ENCODE measurements at places on chromosomes 16 and 17. TPM values are rescaled to one million over a fixed set of nuclear protein-coding genes. Genes with fewer than 3 reads are reported as not detected.

DNA sequence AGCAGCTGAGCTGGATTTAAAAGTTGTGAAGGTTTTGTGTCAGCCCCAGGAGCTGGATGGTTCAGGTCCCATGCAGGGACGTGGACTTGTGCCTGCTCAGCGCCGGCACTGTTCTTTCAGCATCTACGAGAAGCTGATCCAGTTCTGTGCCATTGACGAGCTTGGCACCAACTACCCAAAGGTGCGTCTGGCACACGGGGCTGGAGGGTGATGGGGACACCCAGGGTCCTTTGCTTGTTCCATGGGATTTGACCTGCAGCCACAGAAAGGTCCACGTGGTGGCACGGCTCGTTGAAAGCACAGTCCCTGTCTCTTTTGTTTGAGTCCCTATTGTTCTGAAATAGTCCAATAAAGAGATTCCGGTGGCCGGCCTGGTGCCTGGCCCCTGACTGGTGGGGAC lies 18.1 kb upstream of the ITGB4 start:
- no peak for ATAC-seq

DRC7 gene
- total RNA-seq: 0.49 TPM

SMPD3 gene
- total RNA-seq: 3.3 TPM

MTHFSD gene
- total RNA-seq: 18.4 TPM

DNA sequence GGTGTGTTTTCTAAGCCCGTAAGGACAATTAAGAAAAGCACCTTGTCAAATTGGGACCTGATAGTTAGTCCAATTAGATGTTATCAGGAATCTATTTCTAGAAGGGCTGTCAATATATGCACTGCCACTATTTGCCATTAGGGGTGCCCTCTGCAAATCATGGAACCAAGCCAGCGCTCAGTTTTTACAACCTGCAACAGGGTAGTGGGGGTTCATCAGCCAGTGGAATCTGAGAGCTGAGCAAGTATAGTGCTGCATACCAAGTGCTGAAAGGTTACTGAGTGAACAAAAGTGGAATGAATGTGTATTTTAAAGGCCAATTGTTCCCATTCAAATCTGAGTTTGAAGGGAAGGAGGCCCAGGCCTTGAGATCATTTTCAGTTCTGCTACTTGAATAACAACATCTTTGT lies 10.4 kb downstream of the PRR11 start:
- ATAC-seq: peak; percentile 97

DNA sequence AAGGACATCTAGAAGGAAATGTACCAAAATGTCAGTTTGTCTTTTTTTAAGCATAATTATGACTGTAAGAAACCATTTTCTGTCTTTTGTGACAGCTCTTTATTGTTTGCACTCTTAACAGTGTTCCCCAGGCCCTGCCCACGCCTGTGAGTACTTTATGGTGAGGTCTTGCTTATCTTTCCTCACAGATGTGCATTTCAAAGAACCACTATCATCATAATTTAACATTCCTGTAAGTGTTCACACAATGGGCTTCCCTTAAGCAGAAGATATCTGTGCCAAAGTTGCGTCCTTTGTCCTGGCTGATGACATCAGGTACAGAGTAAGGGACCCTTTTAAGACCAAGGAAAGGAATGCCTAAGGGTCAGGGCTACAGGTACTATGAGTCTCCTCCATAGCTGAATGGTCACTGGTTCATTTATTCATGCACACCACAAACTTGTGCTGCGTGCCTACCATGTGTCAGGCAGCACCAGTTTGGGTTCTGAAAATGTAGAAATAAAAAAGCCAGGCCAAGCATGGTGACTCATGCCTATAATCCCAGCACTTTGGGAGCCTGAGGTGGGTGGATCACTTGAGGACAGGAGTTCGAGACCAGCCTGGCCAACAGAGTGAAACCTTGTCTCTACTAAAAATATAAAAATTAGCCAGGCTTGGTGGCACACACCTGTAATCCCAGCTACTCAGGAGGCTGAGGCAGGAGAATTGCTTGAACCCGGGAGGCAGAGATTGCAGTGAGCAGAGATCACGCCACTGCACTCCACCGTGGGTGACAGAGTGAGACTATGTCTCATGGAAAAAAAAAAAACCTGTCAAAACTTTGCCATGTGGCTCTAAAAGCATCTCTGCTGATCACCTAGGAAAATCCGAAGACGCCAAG lies 55.4 kb upstream of the NLK start:
- peak; percentile 48 for ATAC-seq

DNA sequence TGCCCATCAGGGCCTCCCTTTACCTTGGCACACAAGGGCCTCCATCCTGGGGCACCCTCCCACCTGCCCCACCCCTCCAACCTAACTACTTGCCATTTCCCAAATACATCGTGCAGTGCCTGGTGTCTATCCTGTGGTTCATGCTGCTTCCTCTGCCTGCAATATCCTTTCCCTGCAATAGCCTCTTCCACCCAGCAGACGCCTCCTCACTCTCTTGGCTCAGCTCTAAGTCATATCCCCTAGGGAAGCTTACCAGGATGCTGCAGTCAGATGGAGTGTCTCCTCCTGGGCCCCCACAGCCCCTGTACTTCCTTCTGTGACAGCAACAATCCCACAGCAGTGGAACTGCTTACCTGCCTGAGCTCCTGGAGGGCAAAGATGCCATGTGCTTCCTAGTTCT lies 36.7 kb downstream of the CCDC182 start:
- ATAC-seq: peak; percentile 61

DNA sequence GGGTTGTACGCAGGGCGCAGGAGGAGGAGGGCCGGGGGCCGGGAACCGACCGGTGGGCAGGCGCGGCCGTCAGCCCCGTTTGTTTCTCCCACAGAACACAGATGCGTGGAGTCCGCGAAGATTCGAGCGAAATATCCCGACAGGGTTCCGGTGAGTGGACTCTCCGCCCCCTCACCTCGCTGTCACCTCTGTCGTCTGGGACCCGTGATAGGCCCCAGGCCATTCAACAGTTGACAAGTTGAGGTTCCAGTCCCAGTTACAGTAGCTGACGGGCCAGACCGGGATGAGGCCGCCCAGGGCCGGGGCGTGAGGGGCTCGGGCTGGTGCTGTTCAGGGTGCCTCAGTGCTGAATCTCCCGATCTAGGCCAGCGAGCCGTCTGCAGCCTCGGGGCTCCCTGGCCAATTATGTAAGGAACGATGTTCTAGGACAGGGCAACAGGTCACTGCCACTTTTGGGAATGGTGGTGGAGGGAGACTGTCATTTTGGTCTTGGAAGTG lies 628 bp downstream of the GABARAPL2 start:
- peak; percentile 6 for ATAC-seq

DNA sequence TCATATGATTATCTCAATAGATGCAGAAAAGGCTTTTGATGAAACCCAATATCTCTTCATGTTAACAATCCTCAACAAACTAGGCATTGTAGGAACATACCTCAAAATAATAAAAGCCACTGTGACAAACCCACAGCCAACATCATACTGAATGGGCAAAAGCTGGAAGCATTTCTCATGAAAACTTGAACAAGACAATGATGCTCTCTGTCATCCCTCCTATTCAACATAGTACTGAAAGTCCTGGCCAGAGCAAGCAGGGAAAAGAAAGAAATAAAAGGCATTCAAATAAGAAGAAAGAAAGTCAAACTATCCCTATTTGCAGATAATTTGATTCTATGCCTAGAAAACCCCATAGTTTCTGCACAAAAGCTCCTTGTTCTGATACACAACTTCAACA lies 999.2 kb upstream of the GOT2 start:
- no peak for ATAC-seq

DNA sequence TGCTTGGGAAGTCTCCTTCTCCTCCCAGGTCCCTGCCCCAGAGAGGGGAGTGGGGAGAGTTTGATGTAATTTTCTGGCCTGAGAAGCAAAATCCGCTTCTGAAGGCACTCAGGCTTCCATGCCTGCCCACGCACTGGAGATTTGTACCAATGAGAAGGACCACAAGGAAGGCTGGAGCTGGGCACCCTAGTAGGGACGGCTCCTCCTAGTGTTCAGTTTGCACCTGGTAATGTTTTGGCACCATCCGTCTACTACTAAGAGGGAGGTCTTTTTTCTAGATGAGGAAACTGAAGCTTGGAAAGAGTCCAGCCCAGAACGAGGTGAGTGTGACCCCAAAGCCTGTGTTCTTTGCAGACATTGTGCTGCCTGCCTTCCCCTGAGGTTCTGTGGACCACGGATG lies 83.6 kb upstream of the NLRP1 start:
- peak; percentile 39 for ATAC-seq

- no peak for ATAC-seq
These were observed 3.9 kb upstream of the FSCN2 start for GRCh38 chr17:81524039-81524864.

GRCh38 chr17:22373911-22374310 lies 681.6 kb downstream of the KCNJ18 start:
- no peak for ATAC-seq

GRCh38 chr17:82385559-82386254 lies 14.1 kb downstream of the UTS2R start:
- ATAC-seq: no peak

RASD1 gene
- 37.1 TPM for total RNA-seq

NEUROD2 gene
- total RNA-seq: 0.32 TPM

DNA sequence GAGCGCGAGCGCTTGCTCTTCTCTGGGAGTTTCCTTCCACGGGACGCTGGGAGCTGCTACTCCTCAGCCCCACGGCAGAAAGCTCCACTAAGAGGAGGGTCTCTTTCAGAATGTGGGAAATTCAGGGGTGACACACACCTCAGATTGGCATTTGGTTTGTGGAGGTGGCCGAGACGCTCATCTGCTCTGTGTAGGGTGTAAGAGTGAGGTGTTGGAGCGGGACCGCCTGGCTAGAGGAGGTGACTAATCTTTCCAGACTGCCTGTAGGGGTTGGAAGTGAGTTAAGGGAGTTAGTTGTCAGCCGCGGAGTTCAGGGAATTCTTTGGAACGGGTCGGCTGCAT lies 735 bp downstream of the PSMD11 start:
- peak; percentile 55 for ATAC-seq

PLK1 gene
- total RNA-seq: 3.3 TPM

MYCBPAP gene
- 3.8 TPM for total RNA-seq

COG7 gene
- 28.4 TPM for total RNA-seq

DNA sequence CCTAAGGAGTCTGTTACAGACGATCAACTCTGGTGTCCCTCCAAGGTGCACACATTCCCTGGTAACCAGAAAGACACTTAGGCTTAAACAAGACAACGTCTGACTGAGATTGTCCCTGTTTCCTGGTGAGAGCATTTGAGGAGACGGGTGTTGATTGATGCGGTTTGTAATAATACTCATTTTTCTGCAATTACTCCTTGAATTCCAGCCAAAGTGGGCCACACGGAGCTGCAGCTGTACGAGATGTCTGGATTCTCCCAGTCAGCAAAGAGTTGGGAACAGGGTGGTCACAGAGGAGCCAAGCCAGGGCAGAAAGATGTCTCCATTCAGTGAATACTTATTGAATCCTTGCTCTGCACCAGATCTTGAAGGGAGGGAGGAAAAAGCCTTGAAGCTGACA lies 30.9 kb upstream of the CES5A start:
- no peak for ATAC-seq

SPNS3 gene
- total RNA-seq: 0.67 TPM

DNA sequence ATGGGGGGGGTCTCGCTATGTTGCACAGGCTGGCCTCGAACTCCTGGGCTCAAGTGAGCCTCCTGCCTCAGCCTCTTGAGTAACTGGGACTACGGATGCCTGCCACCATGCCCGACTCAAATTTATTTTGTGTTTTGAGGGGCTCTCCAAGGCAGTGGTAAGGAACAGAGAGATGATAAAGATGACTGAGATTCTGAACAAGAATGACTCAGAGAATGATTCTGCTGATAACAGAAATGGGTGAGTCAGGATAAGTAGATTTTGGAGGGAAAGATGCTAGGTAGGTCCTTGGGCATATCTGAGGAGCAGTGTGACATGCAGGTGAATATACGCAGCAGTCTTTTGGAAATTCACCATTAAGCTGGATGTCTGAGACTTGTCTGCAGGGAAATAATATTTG lies 2.6 kb downstream of the TMEM220 start:
- no peak for ATAC-seq

- no peak for ATAC-seq
These were observed 8.9 kb downstream of the CPPED1 start for GRCh38 chr16:12794486-12795387.

DNA sequence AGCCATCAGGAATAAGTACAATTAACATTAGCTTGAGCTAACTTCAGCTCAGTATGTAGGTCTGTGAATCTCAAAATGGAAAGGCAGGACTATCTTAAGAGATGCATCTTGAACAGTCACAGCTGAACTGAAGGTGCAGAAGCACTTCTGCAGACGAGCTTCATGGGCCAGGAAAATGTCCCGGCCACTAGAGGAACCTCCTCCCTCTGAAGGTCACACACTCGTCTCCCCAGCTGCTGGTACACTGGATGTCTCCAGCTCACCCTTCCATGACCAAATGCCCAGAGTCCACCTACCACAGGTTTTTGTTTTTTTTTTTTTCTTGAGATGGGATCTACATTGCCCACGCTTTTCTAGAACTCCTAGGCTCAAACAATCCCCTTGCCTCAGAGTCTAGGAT lies 33.2 kb downstream of the WDR59 start:
- no peak for ATAC-seq

- ATAC-seq: no peak
These were observed 266.4 kb upstream of the RPL38 start for GRCh38 chr17:73936908-73937627.

DNA sequence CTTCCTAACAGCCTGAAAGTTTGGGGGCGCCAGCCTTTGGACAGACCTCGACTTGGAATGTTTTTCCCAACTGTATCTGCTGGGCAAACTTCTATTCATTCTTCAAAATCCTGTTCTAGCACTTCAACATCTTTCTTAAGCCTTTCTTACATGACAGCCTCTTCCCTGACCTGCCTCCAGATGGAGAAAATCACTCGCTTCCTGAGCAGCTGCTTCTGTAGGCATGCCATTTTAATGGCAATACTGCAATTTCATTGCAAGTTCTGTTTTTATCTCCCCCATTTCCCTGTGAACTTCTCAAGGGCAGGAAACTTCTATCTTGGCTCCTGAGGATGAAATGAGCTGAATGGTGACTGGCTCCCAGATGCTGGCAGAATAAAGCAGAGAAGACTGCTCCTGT lies 128.8 kb upstream of the ASIC2 start:
- no peak for ATAC-seq

NAGS gene
- 1.6 TPM for total RNA-seq

DNA sequence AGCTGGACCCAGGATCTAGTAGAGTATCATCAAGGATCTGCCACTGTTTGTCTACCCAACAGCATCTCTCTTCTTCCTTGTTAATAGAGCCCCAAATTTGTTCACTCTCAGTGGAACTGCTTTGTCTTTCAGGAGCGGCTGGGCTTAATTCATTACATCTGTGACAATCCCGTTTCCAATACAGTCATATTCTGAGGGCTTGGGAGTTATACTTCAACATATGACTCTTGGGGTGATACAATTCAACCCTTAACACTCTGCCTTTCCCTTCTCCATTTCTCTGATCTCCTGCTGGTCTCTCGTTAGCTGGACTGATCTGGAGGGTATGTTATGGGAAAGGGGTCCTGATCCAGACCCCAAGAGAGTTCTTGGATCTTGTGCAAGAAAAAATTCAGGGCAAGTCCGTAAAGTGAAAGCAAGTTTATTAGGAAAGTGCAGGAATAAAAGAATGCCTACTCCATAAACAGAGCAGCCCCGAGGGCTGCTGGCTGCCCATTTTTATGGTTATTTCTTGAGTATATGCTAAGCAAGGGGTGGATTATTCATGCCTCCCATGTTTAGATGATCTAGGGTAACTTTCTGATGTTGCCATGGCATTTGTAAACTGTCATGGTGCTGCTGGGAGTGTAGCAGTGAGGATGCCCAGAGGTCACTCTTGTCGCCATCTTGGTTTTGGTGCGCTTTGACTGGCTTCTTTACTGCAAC lies 42.4 kb downstream of the IQCK start:
- peak; percentile 68 for ATAC-seq

GRCh38 chr17:70588003-70588402 lies 418.7 kb downstream of the KCNJ2 start:
- ATAC-seq: peak; percentile 55

Data from motor neuron (in vitro differentiated cells).